ENCODE measurements at places on chromosomes 6 and 20. TPM values are rescaled to one million over a fixed set of nuclear protein-coding genes. Genes with fewer than 3 reads are reported as not detected.
A peak's percentile ranks its signal among the peaks of the same experiment; 100 is the strongest.

Gene DUSP22
- 40.4 TPM for total RNA-seq

Gene TP53TG5
- not detected for total RNA-seq

Gene GABRR2
- 0.49 TPM for total RNA-seq

Gene PLG
- not detected for total RNA-seq

Gene EPB41L1
- total RNA-seq, result 54.1 TPM

Gene SLC25A27
- total RNA-seq, result 13.6 TPM

Gene MEA1
- total RNA-seq, result 42.7 TPM

Gene PXMP4
- 9.4 TPM for total RNA-seq

DNA sequence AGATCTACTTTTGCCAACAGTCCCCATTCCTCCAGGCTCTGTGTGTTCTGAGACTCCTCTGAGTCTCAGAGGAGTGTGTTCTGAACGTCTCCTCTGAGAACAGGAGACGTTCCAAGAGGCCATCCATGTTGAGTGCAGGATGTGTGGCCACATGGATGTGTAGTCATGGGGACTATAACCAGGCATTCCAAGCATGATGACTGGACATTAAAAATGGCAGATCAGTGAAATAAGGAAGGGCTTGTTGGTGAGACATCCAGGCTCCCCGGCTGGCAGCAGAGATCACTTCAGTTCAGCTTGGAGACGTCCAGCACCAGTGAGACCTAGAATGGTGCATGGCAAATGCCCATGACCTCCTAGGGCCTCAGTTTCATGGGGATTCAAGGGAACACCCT is 34.3 kb upstream of the POU5F1 start:
- H3K27me3 ChIP-seq, result no peaks in the 10 kb centered on the region
- H3K27ac ChIP-seq, result no peak overlapping the region
- H3K4me1 ChIP-seq, result no peaks in the 10 kb centered on the region
- H3K4me3 ChIP-seq, result no peak overlapping the region

- DNase-seq, result no peak
- no peak overlapping the region for H3K27ac ChIP-seq
- H3K36me3 ChIP-seq, result no peaks in the 10 kb centered on the region
- H3K4me1 ChIP-seq, result peaks cover 16% of the 10 kb centered on the region
- no peaks in the 10 kb centered on the region for H3K27me3 ChIP-seq
These were observed 471.3 kb downstream of the UTRN start for GRCh38 chr6:144756469-144756868.

DNA sequence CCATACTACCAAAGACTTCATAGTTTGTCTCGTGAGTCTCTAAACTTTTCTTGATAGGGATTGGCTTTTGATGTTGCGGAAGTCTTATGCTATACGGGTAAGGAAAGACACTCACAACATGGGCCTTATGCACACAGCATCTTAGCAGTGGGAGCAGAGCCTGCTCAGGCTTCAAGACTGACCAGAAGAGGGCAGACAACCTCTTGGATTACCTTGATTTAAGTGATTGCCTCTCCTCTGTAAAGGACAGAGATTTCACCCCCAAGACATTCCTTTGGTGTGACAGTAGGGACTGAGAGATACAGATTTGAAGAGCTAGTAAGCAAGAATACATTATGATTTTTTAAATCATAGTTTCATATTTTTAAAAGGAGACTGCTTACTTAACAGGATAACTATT is 71.0 kb upstream of the SAMD3 start:
- H3K36me3 ChIP-seq, result no peaks in the 10 kb centered on the region
- no peak overlapping the region for H3K27ac ChIP-seq
- peak; percentile 25 for DNase-seq

- H3K4me1 ChIP-seq, result peaks cover 8% of the 10 kb centered on the region
- no peak for DNase-seq
- H3K27me3 ChIP-seq, result no peaks in the 10 kb centered on the region
- H3K27ac ChIP-seq, result no peak overlapping the region
These were observed 36.4 kb upstream of the KAT14 start for GRCh38 chr20:18101125-18101810.

DNA sequence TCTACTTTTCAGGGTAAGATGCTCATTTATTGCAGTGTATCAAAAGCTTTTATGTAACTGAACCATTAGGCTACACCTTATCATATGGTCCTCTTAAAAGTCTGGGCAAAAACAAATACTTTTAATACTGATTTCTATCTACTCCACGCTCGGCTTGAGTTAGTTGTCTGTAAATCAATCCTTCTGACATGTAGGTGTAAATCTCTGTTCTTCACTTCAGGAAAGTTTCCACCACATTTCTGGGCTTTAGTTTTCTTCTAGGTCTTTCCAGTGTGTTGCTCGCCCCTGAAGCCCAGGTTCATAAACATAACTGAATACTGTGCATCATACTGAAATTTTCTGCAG is 89.2 kb upstream of the RNF217 start:
- no peak for DNase-seq
- no peaks in the 10 kb centered on the region for H3K27me3 ChIP-seq
- no peaks in the 10 kb centered on the region for H3K36me3 ChIP-seq
- H3K27ac ChIP-seq, result no peak overlapping the region

- no peaks in the 10 kb centered on the region for H3K4me1 ChIP-seq
- H3K27me3 ChIP-seq, result peaks cover 2% of the 10 kb centered on the region
- no peak for DNase-seq
- no peak overlapping the region for H3K4me3 ChIP-seq
- no peak overlapping the region for H3K27ac ChIP-seq
These were observed 341.2 kb downstream of the SAMD5 start for GRCh38 chr6:147849401-147850330.

GRCh38 chr20:13212750-13213149 is 8.3 kb upstream of the ISM1 start:
- no peak overlapping the region for H3K4me3 ChIP-seq
- no peak for DNase-seq
- no peaks in the 10 kb centered on the region for H3K36me3 ChIP-seq
- H3K27me3 ChIP-seq, result no peaks in the 10 kb centered on the region
- no peak overlapping the region for H3K27ac ChIP-seq
- H3K4me1 ChIP-seq, result no peaks in the 10 kb centered on the region

DNA sequence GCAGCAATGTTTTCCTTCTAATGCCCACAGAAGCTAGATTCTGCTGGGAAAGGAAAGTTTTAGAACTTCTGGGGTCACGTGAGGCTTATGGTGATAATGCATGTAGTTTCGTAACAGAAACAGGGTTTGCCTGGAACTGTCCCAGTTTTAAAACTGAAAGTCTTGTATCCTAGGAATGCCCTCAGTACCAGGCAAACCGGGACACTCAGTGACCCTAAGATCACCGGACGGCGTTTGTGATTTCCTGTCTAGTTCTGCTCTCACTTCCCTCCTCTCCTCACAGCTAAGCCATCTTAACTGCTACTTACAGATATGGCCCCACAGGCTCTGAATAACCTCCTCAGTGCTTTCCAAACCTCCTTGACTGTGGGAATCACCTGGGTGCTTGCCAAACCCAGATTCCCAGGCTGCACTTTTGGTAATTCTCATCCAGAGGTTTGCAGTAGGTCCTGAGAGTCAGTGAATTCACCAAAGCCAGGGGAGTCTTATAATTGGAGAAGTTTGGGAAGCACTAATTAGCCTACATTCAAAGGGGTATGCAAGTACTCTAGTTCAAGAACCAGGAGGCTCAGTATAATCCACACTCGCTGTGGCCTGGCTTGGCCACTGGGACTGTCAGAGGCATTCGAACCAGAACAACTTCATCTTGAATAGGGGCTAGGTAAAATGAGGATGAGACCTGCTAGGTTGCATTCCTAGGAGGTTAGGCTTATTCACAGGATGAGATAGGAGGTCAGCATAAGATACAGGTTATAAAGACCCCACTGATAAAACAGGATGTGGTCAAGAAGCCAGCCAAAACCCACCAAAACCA is 231.6 kb upstream of the MYLIP start:
- H3K4me3 ChIP-seq, result no peak overlapping the region
- H3K27me3 ChIP-seq, result peaks cover 2% of the 10 kb centered on the region
- no peak overlapping the region for H3K27ac ChIP-seq
- peaks cover 4% of the 10 kb centered on the region for H3K36me3 ChIP-seq

DNA sequence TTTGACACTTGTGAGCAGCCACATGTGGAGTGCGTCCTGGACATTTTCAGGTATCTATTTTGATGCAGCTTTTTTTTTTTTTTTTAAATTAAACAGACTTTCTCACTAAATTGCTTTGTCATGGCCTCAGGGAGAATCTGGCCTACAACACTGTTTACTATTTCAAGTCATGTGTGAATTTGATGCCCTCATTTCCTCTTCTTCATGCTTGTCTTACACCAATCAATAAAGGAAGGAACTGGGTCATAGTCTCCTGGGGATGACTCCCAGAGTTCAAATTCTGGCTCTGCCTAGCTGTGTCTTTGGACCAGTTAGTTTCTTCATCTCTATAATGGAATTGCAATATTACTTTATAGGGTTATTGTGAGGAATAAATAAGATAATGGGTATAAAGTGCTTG is 554.1 kb downstream of the PRKN start:
- no peaks in the 10 kb centered on the region for H3K27me3 ChIP-seq
- H3K36me3 ChIP-seq, result no peaks in the 10 kb centered on the region
- no peak overlapping the region for H3K27ac ChIP-seq
- no peak overlapping the region for H3K4me3 ChIP-seq
- no peak for DNase-seq

DNA sequence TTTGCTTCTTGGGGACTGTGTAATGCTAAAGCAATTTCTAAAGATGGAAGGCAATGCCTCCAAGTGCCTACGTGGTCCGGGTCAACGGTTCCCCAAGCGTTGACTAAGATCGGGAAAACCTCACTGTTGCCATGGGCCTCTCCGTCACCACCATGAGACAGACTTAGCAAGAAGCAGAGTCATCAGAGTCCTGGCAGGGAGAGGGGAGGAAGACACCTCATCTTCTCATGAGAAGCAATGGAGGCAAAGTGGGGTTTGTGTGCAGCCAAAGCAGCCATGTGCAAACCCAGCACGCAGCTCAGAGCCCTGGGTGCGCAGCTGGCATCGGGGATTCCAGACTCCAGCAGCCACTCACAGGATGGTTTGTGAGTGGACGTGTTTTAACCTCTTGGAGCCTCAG is 111.4 kb downstream of the SYNDIG1 start:
- peaks cover 22% of the 10 kb centered on the region for H3K4me1 ChIP-seq
- no peak overlapping the region for H3K4me3 ChIP-seq
- H3K36me3 ChIP-seq, result no peaks in the 10 kb centered on the region
- DNase-seq, result no peak

DNA sequence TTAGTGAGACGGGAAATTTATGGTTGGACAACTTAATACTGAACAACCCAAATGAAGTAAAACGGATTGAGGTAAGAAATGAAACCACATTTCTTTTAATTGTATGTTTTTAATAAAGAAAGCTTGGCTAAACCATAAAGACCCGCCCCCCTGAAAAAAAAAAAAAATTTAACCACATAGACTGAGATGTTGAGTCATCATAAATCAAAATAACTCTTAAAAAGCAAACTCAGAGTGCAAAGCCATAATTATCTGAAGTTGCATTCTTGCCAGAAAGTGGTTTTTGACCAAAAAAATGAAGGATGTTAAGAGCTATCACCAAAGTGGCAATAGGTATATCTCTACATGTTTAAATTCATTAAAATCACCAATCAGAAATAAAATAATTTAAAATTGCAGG is 101.8 kb upstream of the COL21A1 start:
- H3K36me3 ChIP-seq, result peaks cover 4% of the 10 kb centered on the region
- H3K27ac ChIP-seq, result no peak overlapping the region
- no peaks in the 10 kb centered on the region for H3K4me1 ChIP-seq
- no peak for DNase-seq
- H3K27me3 ChIP-seq, result no peaks in the 10 kb centered on the region

- no peaks in the 10 kb centered on the region for H3K27me3 ChIP-seq
- DNase-seq, result no peak
- no peak overlapping the region for H3K27ac ChIP-seq
- H3K36me3 ChIP-seq, result no peaks in the 10 kb centered on the region
- H3K4me1 ChIP-seq, result peaks cover 11% of the 10 kb centered on the region
These were observed 92.6 kb downstream of the CDC5L start for GRCh38 chr6:44480097-44480541.

DNA sequence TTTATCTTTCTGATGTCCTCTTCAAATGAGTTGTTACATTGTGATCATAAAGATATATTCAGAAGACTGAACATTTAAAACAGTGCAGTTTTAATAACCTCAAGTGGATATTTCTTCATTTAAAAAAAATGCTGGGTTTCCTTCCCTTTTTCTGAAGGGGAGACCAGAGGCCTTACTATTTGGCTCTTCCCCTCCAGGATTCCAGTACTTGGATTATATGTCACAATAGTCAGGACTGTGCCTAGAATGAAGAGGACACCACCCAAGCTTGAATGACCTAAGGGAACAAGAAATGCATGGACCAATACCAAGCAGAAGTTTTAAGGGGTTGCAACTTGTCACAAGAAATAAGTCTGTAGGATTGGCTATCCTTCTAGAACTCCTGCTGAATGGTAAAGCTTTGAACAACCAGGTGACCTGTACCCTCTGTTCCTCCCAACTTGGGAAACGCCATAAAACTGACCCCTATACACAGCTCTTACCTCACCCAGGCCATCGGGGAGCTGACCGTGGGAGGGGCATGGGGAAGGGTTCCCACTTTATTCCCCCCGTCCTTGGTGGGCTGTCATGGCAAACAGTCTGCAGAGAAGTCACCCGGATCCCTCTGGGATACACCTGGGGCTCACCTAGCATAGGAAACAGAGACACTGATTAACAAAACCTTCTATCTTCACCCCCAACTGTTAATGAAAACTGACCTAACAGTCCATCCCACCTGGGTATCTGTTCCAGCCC is 2.0 kb downstream of the FRS3 start:
- DNase-seq, result no peak
- peaks cover 7% of the 10 kb centered on the region for H3K4me1 ChIP-seq
- H3K27ac ChIP-seq, result no peak overlapping the region
- H3K4me3 ChIP-seq, result no peak overlapping the region
- peaks cover 7% of the 10 kb centered on the region for H3K27me3 ChIP-seq
- no peaks in the 10 kb centered on the region for H3K36me3 ChIP-seq

DNA sequence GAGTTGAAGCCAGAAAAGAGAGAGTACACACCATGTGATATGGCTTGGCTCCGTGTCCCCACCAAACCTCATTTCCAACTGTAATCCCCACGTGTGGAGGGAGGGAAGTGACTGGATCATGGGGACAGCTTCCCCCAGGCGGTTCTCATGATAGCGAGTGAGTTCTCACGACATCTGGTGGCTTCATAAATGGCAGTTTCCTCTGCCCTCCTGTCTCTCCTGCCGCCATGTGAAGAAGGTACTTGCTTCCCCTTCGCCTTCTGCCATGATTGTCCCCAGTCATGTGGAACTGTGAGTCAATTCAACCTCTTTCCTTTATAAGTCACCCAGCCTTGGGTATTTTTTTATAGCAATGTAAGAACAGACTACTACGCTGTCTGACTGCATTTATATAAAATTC is 40.3 kb downstream of the TAF4 start:
- H3K4me1 ChIP-seq, result peaks cover 45% of the 10 kb centered on the region
- DNase-seq, result no peak

GRCh38 chr6:132566404-132566803 is 3.7 kb upstream of the TAAR6 start:
- no peak for DNase-seq
- no peak overlapping the region for H3K27ac ChIP-seq
- no peaks in the 10 kb centered on the region for H3K4me1 ChIP-seq
- no peaks in the 10 kb centered on the region for H3K27me3 ChIP-seq
- no peaks in the 10 kb centered on the region for H3K36me3 ChIP-seq
- no peak overlapping the region for H3K4me3 ChIP-seq
